ENCODE measurements at places on chromosomes 1 and 21. TPM values are rescaled to one million over a fixed set of nuclear protein-coding genes. Genes with fewer than 3 reads are reported as not detected.
A peak's percentile ranks its signal among the peaks of the same experiment; 100 is the strongest.

DNA sequence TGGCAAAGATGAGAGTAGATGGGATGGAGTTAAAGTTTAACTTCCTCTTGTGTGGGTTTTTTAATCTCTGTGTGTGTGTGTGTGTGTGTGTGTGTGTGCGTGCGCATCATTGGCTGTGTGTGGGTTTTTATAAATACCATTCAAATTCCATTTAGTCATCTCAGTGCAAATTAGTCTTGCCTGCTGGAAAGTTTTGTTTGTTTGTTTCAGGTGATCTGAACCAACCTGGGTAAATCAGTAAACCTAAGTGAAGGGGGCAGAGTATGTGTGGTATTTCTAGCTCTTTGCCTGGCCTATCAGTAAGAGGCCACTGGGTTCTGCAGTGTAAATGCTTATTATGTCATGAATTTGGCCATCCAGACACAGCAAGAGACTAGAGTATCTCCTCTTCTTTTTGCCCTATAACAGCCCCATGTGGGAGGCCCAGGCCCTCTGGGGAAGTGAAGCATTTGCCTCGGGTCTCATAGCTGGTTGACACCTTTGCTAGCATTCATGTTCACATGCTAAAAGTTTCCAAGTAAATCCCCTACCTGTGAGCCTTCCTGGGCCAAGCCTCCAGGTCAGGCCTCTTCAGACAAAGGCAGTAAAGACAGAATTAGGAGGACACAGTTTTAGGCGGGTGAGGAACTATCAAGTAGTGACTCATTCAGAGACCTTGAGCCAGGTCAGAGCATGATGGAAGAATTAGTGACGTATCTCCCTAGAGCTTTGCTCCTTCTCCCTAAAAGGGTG is 14.7 kb downstream of the INTS3 start:
- H3K4me3 ChIP-seq, result no peak overlapping the region
- DNase-seq, result no peak
- no peak overlapping the region for H3K27ac ChIP-seq
- no peaks in the 10 kb centered on the region for H3K27me3 ChIP-seq
- H3K4me1 ChIP-seq, result no peaks in the 10 kb centered on the region
- H3K36me3 ChIP-seq, result peaks cover 39% of the 10 kb centered on the region

RXFP4 gene
- not detected for total RNA-seq

- no peak overlapping the region for H3K4me3 ChIP-seq
- H3K27me3 ChIP-seq, result no peaks in the 10 kb centered on the region
- no peak for DNase-seq
- H3K27ac ChIP-seq, result no peak overlapping the region
These were observed 48.4 kb upstream of the ZNF326 start for GRCh38 chr1:89946532-89946931.

- no peaks in the 10 kb centered on the region for H3K36me3 ChIP-seq
- DNase-seq, result no peak
- H3K4me1 ChIP-seq, result peaks cover 59% of the 10 kb centered on the region
- no peaks in the 10 kb centered on the region for H3K27me3 ChIP-seq
These were observed 30.0 kb upstream of the EPS8L3 start for GRCh38 chr1:109793486-109794318.

DNA sequence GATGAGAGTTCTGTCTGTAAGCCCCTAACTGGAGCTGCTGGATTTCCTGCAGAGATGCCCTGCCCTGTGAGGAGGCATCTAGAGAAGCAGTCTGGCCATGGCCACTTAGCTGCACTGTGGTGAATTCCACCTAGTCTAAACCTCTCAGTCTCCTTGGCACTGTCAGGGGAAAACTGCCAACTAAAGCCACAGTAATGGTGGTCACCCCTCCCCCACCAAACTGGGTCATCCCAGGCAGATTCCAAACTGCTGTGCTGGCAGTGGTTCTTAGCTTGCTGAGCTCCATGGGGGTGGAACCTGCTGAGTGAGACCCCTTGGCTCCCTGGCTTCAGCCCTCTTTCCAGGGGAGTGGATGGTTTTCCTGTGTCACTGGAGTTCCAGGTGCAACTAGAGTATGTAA is 740.6 kb downstream of the RWDD3 start:
- no peak overlapping the region for H3K4me3 ChIP-seq
- DNase-seq, result no peak
- H3K27me3 ChIP-seq, result no peaks in the 10 kb centered on the region
- H3K36me3 ChIP-seq, result no peaks in the 10 kb centered on the region

DNA sequence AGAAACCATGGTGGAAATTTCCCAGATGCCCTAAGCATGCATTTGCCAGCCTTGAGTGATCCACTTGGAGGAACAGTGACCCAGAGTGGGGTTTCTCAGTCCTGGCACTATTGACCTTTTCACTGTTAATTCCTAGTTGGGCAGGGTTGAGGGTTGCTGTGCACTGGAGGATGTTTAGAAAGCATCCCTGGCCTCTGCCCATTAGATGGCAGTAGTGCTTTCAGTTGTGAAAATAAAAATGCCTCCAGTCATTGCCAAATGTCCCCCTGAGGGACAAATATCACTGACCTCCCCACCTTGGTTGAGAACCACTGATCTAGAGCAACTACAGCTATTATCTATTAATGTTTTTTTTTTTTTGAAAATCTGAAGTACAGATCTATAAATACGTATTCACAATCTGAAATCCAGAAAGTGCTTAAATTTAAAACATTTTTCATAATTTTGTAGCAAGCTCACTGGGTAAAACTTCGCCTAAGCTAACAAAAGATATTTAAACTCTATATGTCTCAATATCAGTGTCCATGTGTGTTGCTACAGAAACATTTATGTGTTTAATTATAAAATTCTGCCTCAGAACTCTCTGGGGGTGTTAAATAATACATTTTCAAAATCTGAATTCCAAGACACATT is 27.3 kb downstream of the F3 start:
- DNase-seq, result no peak
- peaks cover 17% of the 10 kb centered on the region for H3K36me3 ChIP-seq
- peaks cover 1% of the 10 kb centered on the region for H3K4me1 ChIP-seq
- H3K4me3 ChIP-seq, result no peak overlapping the region

DIO1 gene
- not detected for total RNA-seq

GRCh38 chr1:224980181-224980580 is 50.7 kb downstream of the DNAH14 start:
- H3K27ac ChIP-seq, result no peak overlapping the region
- no peak for DNase-seq
- H3K27me3 ChIP-seq, result no peaks in the 10 kb centered on the region
- no peak overlapping the region for H3K4me3 ChIP-seq

- H3K36me3 ChIP-seq, result no peaks in the 10 kb centered on the region
- no peaks in the 10 kb centered on the region for H3K4me1 ChIP-seq
- no peak overlapping the region for H3K4me3 ChIP-seq
These were observed 37.4 kb downstream of the PCAT6 start for GRCh38 chr1:202848191-202848542.

DNA sequence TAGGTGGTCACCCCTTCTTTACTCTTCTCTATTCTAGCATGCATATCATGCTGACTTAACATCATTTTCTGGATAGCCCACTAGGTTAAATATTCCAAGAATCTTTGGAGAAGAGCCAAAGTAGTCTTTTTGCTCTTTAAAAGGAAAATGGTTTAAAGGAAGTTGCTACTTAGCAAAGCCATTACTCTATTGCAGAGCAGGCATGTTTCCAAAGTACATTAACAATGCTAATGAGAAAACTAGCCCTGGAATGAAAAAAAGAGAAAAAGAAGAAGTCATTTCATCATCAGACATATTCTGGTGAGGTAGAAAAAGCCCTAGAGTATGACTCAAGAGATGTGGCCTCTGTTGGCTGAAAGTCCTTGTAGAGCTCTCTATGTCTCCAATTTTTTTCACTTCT is 74.0 kb downstream of the NUF2 start:
- no peak for DNase-seq
- H3K27me3 ChIP-seq, result no peaks in the 10 kb centered on the region
- no peaks in the 10 kb centered on the region for H3K36me3 ChIP-seq
- peak overlapping the region; percentile 94 for H3K27ac ChIP-seq
- no peak overlapping the region for H3K4me3 ChIP-seq

DNA sequence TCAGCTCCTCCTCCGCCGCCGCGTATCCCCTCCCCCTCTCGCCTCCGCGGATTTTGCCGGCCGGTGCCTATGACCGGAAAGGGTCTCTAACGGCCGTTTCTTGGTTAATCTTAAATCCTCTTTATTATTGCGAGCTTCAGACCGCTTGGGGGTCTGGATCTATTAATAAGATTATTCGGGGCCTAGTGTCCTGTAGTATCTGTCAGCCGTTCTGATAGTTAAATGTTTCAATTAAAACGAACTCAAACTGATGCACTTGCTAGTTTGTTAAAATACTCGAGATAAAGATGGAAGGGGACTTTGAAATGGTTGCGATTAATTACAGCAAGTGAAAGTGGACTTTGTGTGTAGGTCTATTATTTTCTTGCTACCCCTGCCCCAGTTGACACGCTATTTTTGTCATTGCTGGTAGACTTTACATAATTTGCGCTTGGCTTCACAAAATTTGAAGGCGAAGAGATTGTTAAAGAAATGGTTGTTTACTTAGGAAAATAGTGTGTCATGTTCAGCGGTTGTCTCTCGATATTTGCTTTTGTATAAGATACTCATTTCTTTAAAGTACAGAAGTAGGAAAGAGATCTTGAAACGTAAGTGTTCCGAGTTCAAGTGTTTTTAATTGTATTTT is 779 bp downstream of the SON start:
- DNase-seq, result peak; percentile 75
- H3K27me3 ChIP-seq, result no peaks in the 10 kb centered on the region
- peaks cover 10% of the 10 kb centered on the region for H3K36me3 ChIP-seq
- peaks cover 39% of the 10 kb centered on the region for H3K4me1 ChIP-seq

- no peak overlapping the region for H3K4me3 ChIP-seq
- DNase-seq, result no peak
- H3K4me1 ChIP-seq, result peaks cover 8% of the 10 kb centered on the region
- no peaks in the 10 kb centered on the region for H3K27me3 ChIP-seq
These were observed 114.7 kb downstream of the ACTL8 start for GRCh38 chr1:17869815-17870214.

DNA sequence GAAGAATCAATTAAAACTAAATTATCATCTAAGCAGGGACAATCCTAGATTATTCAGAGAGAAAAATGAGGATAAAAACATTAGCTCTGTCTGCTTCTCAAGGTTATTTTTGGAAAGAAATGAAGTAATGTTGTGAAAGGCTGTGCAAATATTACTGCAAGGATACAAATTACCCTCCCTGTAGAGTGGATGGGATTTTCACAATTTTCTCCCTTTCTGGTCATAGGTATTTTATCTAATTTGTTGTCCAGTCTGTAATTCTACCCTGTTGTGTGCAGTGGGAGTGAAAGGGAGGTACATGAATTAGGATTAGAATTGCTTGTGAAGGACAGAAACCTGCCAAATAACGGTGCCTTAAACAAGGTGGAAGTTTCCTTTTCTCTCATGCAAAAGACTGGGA is 54.7 kb downstream of the MAP3K7CL start:
- H3K27me3 ChIP-seq, result no peaks in the 10 kb centered on the region
- H3K36me3 ChIP-seq, result no peaks in the 10 kb centered on the region
- peaks cover 21% of the 10 kb centered on the region for H3K4me1 ChIP-seq
- no peak overlapping the region for H3K4me3 ChIP-seq
- no peak for DNase-seq

- H3K27me3 ChIP-seq, result no peaks in the 10 kb centered on the region
- H3K36me3 ChIP-seq, result no peaks in the 10 kb centered on the region
- no peak for DNase-seq
- H3K4me3 ChIP-seq, result no peak overlapping the region
These were observed 308.5 kb downstream of the LTN1 start for GRCh38 chr21:28683982-28684752.

GRCh38 chr1:31957701-31958674 is 19.8 kb upstream of the PTP4A2 start:
- DNase-seq, result no peak
- peak overlapping the region; percentile 98 for H3K27ac ChIP-seq
- H3K36me3 ChIP-seq, result no peaks in the 10 kb centered on the region
- peak overlapping the region; percentile 0 for H3K4me3 ChIP-seq

DNA sequence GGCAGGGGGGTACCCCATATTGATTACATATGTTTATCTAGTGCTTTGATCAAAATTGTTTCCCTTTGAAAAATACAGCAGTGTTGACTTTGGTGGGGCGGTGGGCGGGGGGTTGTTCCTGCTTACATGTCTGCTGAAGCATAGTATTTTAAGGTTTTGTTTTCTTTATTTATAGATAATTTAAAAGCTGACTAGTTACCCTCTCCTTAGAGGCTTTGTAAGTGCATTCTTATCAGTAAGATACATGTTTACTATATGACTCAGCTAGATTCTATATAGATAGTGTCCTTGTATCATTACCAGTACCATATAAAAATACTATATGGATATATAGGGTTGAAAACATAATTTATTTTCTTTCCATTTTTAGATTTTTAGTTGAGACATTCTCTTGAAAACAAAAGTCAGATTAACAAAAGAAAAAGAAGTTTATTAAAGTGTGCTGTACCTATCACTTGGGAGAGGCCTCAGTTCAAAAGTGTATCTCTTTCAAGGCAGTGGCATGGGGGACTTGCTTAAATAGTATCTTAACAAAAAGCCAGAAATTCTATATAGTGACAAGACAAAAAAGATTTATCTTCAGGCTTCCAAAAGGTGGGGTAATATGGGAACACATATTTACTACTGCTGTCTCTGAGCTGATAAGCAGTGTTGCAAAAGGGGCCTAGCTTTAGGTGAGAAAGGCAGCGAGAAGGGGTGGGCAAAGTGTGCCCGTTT is 79.0 kb downstream of the HS2ST1 start:
- DNase-seq, result no peak

DNA sequence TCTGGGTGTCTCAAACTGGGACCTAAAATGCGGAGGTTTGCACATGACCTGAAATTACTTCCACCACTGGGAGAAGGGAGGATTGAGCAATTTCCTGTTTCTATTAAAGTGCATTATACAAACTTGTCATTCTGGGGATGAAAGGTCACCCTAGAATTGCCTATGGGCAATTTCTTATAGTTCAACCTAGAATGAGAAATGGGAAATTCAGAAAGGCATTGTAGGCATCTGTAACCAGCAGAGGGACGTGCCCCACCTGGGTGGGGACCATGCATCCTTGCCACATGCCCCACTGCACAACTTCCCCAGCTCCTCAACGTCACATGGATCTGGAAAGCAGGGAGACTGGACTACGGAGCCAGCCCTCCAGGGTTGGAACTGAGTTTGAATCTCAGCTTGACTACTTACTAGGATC is 47.0 kb downstream of the MRPL39 start:
- peaks cover 8% of the 10 kb centered on the region for H3K4me1 ChIP-seq
- no peaks in the 10 kb centered on the region for H3K36me3 ChIP-seq
- no peak overlapping the region for H3K27ac ChIP-seq
- H3K27me3 ChIP-seq, result peaks cover 8% of the 10 kb centered on the region

DNA sequence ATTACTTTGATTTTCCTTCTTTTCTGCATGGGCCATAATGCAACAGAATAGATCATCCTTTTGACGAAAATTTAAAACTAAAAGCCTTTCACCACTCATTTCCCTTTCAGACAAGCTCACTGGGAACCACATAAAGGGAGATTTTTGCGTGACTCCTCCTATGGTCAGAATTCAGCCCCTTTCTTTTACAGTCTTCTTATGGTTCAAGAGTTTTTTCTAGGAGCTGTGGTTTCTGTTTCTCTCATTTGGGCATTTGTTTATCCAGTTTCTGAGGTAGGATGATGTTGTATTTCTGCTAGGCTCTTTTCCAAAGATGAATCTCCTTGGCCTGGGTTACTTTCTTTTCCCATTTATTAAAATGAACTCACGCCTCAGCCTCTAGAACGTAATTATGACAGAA is 16.9 kb downstream of the RGS1 start:
- no peak for DNase-seq
- no peaks in the 10 kb centered on the region for H3K36me3 ChIP-seq
- H3K4me1 ChIP-seq, result no peaks in the 10 kb centered on the region
- H3K4me3 ChIP-seq, result no peak overlapping the region
- H3K27ac ChIP-seq, result no peak overlapping the region

Measured in mesothelial cell of epicardium (in vitro differentiated cells).